ENCODE measurements at places on chromosomes 1 and 21.

- no peak for DNase-seq
Observed at GRCh38 chr1:109142260-109142659, 28.3 kb downstream of the ELAPOR1 start.

GRCh38 chr1:209435654-209436566 is 147.6 kb upstream of the CAMK1G start:
- DNase-seq, result no peak

DNA sequence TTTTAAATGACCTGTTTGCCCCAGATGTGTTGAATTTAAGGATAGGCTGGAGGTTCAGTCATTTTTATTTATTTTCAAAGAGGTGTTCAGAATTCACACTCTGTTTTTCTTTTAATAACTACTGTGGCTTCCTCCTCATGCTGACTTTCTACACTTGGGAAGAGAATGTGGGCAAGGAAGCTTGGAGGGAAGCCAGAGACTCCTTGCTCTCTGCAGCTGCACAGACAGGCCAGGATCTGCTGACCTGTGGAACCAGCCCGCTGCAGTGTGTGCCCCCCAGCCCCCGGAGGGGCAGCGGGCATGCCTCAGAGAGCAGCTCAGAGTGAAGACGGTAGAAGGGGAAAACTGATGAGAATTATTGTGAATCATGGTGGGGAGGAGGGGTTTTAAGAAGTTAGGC is 16.9 kb downstream of the MGST3 start:
- DNase-seq, result no peak

- DNase-seq, result no peak
Observed at GRCh38 chr1:99676876-99677275, 31.0 kb downstream of the PALMD start.

DNA sequence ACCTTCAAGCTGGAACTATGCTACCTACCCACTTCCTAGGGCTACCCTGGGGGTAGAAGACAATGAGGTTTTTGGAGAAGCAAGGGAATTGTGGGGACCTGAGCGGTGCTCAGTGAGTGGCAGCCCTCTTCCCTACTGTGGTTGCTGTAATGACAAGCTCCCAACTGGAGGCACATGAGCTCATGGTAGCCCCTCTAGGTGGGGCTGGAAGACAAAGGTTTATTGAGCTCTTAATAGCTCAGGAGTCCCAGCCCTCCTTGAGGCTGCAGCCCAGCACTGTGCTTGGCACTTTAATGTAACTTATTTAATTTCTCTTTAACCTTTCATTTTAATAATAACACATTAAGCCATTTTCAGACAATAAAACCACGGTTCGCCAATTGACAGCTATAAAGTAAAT is 528.9 kb downstream of the OMA1 start:
- no peak for DNase-seq

- no peak for DNase-seq
Observed at GRCh38 chr1:31010086-31010989, 55.2 kb downstream of the PUM1 start.

DNA sequence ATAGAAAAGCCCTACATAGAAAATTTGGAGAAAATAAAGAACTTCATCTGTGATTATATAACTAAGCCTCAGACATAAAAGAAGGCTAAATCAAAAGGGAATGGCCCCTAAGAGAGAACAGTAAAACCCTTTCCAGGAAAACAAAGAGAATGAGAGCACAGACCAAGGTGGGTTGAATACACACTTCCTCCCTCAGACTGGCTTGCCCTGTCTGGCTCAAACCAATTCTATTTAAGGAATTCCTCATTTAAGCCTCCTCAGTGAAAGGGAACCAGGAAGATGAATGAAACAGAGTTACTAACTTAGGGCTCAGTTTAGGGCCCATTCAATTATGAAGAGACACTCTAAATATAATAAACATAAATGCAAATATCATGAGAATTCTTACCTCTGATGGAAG is 10.6 kb upstream of the SYT14 start:
- no peak for DNase-seq
